G401 (cell line): ENCODE measurements at places on chromosomes 3 and 15.

DNA sequence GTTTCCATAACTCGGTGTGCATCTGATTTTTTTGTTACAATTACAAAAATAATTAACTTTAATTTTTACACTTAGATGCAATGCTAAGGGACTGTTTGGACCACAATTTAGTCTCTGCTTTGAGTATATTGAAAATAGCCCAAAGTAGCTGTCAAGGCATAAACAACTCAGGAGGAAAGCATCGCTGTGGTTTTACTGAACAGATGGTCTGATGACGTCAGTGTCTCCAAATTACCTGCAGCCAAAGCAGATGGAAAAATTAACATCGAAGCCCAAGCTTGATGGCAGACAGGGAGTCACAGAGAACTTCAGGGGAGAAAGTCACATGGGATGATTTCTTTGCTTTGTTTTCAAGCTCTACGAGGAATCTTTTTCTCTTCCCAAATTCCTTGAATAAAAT is 83.1 kb upstream of the PLCL2 start:
- peak; percentile 99 for DNase-seq

DNA sequence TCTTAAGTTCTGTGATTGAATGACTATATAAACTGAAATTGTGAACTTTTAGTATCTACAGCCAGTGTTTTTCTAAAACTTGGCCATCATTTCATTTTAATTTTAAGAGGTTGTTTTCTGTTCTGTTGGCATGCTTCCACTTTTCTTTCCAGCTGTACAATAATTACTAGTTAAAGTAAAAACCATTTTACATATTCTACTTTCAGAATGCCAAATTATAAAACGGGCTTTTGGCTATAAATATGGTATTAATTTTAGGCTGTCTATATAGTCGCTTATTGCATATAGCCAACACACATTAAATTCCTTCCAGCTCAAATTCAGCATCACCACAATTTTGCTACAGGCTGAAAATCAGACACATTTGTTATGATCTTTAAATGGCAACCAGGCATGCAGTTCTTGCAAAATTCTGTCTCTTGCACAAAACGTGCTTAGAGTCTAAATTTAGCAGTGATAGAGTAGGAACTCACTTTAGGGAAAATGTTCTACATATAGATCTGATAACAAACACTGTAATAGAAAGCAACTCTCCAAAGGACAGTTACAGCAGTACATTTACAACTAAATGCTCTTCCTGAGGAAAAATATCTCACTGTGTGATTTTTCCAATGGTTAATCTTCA is 81.1 kb downstream of the BTD start:
- DNase-seq: peak; percentile 29

DNA sequence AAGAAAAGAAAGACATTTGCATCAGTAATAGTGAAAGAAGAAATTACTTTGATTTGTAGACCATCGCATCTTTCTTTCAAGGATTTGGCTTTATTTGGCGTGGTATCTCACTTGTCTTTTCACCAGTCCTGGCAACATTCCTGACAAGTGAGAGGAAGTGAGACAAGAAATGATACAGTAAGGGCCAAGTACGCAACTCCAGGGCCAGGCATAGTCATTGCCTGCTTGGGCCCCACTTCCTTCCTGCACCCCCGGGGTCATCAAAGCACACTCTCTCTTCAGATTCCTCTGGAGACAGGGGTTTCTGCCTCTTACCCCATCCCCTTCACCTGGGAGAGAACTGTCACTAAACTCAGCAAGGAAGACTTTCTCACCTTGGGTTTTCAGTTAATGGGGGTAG is 55.1 kb downstream of the CD47 start:
- DNase-seq: no peak

- no peak for DNase-seq
Observed at GRCh38 chr3:114120211-114120610, 58.6 kb downstream of the DRD3 start.

DNA sequence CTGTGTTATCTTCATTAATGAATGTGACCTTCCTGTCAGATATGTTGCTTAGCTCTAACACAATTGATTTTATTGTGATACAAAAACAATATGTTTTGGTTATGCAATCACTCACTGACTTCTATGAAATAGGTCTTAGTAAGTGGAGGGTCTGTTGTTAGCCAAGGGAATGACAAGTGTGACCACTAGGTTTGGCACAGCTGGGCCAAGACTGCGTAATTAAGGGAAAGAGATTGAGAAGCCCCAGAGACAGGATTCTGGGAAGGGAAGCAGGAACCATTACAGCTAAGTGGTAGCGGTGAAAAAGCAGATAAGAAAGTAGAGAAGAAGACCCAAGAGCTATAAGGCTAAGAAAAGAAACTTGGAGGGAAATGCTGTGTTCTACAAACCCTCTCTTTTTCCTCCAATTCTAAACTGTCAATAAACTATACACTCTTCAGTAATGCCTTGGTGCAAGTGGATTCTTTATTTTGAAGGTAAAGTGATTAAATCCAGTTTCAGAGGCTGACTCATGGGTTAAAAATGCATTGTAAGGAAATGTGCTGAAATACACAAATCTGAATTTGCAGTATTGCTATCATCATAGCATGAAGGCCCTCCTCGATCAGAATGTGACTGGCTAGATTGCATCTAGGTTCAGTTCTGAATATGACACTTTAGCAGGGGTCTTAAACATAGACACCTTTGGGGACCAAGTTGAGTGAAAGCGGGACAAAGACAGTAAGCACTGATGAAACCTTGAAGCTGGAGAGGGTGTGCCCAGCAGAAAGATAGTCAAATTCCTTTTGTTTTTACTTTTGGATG is 26.1 kb downstream of the KCNMB2 start:
- no peak for DNase-seq

- peak; percentile 62 for DNase-seq
Observed at GRCh38 chr3:124569761-124570160, 160.5 kb upstream of the UMPS start.

DNA sequence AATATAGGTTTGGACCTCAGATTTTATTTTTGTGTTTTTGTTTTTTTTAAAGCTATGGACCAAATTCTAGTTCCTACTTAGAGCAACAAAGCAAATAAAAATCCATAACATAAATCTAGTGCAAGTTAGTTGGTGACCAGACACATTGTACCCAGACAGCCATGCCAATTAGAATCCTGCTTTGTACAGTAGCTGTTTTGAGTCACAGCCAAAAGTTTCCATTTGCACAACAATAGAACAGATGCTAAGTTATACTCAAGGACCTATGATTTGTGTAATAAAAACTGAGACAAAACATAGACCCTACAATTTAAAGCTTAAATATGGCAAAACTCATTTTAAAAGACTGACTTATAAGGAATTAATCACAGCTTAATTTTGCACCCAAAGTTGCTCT is 513.1 kb upstream of the CBLB start:
- DNase-seq: peak; percentile 9

DNA sequence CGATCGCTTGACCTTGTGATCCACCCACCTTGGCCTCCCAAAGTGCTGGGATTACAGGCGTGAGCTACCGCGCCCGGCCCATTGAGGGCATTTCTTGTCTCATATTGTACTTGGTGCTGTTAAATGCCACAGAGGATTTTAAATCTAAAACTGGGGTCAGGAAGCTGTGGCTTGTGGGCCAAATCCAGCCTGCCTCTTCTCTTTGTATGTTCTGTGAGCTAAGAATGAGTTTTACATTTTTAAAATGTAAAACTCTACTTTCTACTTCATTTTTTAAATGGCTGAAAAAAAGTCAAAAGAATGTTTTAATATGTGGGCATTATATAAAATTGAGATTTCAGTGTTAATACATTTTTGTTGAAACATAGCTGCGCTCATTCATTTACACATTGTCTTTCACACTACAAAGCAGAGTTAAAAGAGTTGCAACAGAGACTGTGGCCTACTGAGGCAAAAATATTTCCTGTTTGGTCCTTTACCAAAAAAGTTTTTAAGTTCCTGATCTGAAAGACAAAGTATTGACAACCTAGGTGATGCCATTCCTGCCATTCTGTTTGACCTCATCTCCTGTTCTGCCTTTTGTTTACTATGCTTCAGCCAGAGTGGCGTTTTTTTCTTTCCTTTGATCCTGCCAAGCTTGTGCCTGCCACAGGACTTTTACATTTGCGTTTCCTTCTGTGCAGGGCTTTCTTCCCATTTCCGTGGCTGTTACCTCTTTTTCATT is 50.4 kb downstream of the PDCD6IP start:
- DNase-seq: peak; percentile 17

DNA sequence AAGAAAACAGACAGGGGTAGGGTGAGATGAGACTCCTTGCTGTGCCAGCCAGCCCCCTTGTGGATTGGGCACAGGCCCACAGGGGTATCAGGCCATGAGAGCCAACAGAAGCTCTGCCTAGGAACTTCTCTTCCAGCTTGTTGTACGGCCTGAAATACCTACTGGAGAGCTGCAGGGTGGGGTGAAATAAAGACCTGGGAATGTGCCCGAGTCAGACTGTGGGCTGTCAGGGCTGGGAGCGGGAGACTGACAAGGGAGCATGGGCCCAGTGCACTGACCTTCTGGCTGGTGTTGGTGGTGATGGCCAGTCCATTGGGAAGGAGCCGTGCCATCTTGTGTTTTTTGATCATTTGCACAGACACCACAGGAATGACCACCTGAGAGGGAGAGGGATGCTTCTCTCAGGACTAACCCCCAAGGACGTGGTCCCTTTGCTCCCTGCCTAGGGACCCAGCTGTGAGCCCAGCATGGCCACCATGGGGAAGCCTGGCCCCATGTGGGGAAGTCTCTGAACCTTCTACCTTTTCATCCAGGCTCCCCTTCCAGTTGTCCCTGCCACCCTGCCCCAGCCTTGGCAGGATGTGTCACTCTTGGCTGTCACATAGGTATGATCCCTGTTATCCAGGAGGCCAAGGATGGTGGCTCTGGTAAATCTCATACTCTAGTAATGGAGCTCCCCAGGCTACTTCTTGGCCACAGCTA is 30.7 kb downstream of the GRAMD2A start:
- DNase-seq: no peak

- DNase-seq: peak; percentile 72
Observed at GRCh38 chr3:72728958-72729467, 119.2 kb downstream of the SHQ1 start.

DNA sequence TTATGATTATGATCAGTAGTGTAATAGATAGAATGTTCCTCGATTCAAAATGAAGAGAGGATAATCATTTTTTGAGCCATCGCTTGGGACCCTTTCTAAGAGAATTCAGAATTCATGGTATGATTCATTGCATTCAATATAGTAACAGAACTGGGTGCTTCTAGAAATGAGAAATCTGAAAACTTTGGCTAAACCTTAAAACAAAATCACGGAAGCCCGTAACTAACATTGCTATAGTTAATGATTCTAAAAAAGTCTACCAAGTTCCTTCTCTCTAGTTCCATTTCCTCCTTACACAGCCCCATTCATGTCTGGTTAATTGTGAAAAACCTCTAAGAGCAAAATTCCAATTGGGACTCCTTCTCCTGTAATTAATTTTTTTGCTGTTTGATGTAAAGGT is 217.1 kb downstream of the GBE1 start:
- DNase-seq: no peak

DNA sequence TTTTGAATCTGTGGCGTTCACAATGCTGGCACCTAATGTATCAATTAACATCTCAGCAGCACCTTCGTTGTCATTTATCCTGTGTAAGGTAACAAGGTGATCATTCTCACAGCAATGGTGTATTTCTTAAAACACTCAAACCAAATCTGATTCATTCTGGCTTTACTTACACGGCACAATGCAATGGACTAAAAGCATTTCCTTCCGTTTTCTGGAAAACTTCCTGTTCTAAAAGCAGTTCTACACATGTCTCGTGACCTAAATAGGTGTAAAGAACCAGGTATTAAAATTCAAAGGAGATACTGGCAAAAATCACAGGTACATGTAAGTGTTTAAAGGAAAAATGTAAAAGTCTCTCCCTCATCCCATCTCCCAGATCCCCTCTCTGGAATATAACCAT is 77.8 kb downstream of the BTD start:
- no peak for DNase-seq

DNA sequence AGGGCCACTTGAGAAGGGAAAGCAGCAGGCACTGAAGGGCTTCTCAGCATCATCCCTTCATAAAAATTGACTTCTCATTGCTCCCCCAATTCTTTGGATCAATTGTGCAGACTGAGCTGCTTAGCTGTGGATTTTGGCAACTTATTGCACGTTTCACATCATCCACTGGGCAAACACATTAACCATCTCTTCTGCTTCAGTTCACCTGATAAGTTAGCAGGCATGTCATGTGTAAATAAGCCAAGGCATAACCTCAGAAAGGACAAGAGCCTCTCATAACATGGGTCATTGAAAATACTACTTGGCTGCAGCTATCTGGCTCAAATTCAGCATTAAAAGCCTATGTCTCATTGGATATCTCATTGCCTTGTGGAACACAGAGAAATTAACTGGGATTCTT is 366.5 kb downstream of the LRRC3B start:
- DNase-seq: no peak

DNA sequence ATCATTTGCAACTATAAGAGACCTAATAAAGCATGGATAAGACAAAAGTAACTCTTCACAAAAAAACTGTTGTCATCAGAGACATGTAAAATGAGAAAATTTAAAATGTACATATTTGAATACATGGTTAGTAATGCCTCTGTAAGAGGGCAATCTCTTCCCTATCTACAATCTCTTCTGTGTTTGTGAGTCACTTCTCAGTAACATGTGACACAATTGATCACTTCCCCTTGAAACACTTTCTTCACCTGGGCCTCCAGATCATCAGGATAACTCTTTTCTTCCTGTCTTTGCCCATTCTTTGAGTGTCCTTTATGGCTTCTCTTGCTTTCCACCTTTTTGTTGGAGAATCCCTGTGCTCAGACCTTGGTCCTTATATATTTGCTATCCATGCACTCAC is 50.4 kb downstream of the TFDP2 start:
- no peak for DNase-seq
